ENCODE measurements at places on chromosomes 12 and 14.

DNA sequence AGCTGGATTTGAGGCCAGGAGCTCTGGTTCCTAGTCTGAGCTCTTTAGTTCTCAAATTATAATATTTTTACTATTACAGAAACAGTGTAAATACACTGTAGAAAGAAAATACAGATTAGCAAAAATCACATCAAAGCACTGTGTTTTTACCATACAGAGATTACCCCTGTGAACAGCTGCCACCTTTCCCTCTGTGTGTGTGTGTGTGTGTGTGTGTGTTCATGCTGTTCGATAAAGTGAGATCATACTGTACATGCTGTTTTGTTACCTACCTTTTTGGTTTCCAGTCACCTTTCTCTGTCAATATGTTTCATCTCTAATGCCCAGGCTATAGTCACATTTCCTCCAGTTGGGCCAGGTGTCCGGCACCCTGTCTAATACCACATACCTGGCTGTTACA lies 26.9 kb downstream of the MVK start:
- no peak for DNase-seq

DNA sequence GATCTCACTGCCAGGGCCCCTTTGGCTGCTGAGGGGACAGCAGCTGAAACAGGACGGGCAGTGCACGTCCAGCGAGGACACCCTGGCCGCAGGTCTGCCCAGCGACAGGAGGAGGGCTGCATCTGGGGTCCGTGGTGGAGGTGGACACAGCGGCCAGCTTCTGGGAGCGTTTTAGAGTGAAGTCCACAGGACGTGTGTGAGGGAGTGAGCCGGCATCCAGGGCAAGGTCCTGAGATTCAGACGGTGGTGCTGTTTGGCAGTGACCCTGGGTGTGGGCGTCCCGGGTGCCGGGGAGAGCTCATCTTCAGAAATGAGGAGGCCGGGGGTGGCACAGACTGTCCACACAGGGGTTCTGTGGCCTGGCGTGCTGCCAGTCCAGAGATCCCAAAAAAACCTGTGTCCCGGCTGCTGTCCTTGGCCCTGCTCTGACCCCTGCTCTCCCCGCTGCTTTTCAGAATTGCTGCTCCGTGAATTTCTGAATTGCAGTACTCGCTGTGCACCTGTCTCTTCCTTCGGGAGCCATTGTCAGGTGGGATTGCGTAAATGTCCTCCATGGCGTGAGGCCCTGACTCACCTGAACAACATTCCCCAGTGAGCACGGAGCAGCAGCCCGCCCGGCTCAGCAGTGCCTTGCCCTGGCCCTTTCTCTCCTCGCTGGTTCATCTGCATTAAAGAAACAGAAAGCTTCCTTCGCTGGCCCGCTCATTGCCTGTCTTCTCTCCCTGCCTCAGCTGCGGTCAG lies 183.5 kb upstream of the C14orf180 start:
- DNase-seq = no peak

DNA sequence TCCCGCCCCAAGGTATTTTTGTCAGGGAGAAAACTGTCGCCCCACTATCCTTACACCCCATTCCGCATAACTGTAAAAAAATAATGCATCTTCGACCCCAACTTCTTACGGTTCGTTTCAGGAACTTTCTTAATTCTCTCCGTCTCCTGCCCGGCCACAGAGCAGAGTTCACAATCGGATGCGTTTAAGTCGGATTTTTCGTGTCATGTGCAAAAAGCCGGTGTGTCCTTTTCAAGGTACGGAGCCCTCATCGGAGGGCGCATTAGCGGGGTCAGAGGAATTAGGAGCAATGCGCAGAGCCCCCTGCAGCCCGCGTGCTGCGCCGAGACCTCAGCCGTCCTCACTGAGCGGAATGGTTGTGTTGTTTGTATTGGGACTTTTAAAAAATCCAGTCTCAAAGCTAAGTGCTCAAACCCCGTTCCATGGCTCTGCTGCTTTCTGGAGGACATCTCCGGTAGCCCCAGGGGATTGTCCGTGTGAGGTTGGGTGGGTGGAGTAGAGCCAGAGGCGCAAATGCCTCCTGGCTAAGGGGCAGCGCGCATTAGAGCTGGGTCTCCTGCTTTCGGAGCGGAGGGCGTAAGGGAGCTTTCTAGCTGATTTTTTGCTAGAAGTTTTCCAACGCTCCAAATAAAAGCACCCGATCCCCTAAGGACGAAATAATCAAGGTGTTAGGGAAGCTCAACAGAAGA lies 3.9 kb upstream of the GSC start:
- DNase-seq = no peak

GRCh38 chr14:105290621-105291346 lies 10.0 kb downstream of the BRF1 start:
- DNase-seq = no peak

GRCh38 chr12:53465679-53466078 lies 13.8 kb downstream of the PCBP2 start:
- no peak for DNase-seq

- DNase-seq = no peak
Observed at GRCh38 chr14:22822016-22822570, 6.9 kb upstream of the SLC7A7 start.

DNA sequence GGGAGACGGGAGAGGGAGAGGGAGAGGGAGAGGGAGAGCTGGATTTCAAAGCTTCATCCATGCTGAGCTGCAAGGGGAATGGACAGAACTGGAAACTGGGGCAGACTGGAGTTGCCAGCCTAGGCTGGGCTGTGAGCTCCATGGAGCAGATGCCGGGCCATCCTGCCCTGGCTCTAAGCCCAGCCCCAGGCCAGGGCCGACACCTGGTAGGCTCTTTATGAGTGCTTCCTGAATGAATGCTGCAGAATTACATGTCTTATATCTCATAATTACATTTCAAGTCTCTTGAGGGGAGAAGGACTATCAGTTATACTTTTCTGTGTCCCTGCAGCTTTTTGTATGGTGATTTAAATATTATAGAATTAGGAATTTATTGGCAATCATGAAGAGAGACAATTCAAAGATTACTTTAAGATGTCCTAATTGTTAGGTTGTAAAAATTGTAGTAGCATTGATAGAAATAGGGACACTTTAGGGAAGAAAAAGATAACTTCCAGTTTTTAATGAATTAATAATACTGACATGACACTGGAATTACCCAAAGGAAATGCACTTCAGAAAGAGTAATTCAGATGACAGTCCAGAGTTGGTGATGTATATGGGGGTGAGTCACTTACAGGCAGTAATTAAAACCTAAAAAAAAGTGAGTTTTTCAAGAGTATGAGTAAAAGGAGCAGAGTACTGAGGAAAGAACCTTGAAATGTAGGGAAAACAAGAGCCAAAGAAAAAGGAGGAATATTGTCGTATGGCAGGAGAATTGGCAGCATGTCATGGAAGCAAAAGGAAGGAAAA lies 29.0 kb downstream of the SCYL2 start:
- no peak for DNase-seq

- no peak for DNase-seq
Observed at GRCh38 chr12:96040305-96041133, 5.1 kb upstream of the LTA4H start.

- DNase-seq = no peak
Observed at GRCh38 chr14:51614707-51615106, 37.0 kb upstream of the FRMD6 start.

DNA sequence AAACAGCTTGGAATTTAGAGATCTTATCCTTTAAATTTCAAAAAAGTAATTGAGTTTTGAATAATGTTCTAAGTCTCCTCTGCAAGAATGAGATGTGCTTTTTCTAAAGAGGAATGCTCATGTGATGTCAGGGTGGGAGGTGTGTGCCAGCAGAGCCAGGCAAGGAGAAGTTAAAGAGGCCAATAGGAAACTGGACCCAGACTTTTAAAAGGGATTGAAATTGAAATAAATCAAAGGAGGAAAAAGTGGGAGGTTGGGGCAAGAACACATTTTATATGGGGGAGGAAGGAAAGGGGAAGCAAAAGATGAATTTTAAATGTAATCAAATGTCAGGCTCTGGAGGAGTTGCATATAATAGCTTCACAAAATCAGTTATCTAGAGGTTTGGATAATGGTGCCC lies 126.1 kb downstream of the FIGNL2 start:
- no peak for DNase-seq

- DNase-seq = no peak
Observed at GRCh38 chr12:38669530-38669929, 235.9 kb downstream of the CPNE8 start.

DNA sequence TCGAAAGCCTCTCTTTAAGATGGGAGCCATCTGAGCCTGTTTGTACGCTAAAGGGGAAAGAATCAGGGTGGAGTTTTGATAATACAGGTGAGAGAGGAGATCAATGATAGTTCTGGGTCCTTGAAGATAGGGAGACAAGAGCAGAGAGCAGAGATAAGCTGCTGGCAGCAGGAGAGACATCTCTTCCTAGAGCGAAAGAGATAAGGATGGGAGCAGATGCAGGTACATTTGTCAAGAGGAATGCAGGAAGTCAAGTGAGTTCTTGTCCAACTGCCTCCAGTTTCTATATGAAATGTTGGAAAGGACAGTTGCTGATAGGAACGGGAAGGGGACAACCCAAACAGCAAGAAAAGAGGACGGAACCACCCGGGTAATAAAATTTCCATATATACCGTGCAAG lies 24.7 kb upstream of the HIF1A start:
- DNase-seq = no peak

- no peak for DNase-seq
Observed at GRCh38 chr12:78402366-78403134, 462.0 kb upstream of the SYT1 start.

- DNase-seq = no peak
Observed at GRCh38 chr12:77273898-77274297, 208.5 kb upstream of the E2F7 start.

All from stimulated activated CD8-positive, alpha-beta memory T cell treated with anti-CD3 and anti-CD28 coated beads, Interleukin-4, amount 100 ng/mL, for 24 hours (primary cell).